ENCODE measurements at places on chromosomes 6 and 20.

DNA sequence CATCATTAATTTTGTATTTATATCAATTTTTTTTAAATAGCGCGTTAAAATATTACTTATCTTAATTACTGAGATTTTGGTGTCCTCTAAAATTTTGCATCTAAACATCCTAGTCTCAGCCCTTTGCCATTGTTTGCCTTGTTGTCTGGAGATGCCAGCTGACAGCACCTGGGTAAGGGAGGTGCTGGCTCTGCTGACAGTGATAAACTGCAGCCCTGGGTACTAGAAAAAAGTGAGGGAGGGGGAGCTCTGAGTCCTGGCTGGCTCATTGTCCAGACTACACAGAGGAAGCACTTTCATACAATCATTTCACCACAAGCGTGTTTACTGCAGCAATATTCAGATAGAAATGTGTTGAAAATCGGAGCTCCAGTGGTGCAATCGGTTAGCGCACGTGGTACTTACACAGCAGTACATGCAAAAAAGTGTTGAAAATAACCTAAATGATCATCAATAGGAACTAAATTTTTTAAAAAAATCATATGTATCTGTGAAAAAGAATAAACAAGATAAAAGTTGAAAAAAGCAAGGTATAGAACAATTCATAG, 18.5 kb upstream of the UBR2 start:
- no peak for DNase-seq

DNA sequence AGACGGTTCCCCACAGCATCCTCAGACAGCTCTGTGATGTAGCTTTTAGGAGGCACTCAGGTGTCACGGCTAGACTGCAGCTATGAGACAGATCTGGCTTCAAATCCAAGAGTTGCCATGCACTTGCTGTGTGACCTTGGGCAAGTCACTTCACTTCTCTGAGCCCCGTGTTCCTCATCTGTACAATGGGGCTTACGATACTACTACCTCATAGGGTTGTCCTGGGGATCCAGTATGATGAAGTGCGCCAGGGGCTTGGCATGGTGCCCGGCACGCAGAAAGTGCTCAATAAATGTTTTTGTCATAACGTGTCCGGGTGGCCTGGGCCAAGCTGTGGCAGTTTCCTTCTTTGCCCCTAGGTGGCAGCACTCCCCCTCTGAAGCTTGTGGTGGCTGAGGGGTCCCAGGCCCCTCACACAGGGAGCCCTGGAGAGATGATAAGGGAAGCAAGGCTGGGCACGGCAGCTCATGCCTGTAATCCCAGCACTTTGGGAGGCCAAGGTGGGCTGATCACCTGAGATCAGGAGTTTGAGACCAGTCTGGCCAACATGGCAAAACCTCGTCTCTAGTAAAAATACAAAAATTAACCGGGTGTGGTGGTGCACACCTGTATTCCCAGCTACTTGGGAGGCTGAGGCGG, 19.1 kb upstream of the CHMP4B start:
- DNase-seq = peak; percentile 49

DNA sequence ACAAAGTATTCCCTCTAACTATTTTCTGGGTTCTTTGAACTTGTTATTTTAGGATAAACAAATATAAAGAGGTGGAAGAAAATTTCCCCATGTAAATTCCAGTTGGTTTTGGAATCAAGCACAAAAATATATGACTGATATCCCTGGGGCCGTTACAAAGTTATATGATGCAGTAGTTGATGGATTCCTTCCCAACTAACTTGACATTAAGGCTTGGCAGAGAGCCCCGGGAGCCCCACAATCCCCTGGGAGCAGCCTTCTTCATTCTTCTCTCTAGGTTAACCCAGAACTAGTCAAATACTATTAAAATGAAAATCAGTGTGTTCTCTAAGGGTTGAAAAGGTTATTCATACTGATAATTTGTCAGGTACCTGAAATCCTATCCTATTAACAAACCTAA, 508.9 kb upstream of the SOX4 start:
- DNase-seq = peak; percentile 10

- DNase-seq = peak; percentile 26
These were observed 117.3 kb downstream of the B3GAT2 start for GRCh38 chr6:70839286-70840266.

GRCh38 chr6:91613481-91613880, 1026.6 kb upstream of the MAP3K7 start:
- no peak for DNase-seq

DNA sequence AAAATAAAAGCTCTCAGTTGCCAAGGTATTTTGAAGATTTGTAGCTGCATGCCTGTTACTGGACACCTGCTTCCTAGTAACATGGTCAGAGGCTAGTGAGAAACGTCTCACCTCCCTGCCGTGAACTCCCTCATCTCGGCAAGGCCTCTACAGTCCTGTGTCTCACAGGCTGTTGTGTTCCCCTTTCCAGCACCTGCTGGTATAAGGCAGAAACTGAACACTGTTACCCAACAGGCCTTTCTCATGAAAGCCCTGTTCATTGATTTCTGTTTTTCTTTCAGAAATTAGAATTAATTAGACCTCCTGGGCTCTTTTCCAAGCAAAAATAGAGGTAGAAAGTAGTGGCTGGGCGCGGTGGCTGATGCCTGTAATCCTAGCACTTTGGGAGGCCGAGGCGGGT, 17.6 kb upstream of the SRSF3 start:
- DNase-seq = no peak
